ENCODE measurements at places on chromosomes 16 and 17. TPM values are rescaled to one million over a fixed set of nuclear protein-coding genes. Genes with fewer than 3 reads are reported as not detected.

GRCh38 chr17:37123941-37124820 is 175.4 kb downstream of the AATF start:
- DNase-seq, result no peak

DNA sequence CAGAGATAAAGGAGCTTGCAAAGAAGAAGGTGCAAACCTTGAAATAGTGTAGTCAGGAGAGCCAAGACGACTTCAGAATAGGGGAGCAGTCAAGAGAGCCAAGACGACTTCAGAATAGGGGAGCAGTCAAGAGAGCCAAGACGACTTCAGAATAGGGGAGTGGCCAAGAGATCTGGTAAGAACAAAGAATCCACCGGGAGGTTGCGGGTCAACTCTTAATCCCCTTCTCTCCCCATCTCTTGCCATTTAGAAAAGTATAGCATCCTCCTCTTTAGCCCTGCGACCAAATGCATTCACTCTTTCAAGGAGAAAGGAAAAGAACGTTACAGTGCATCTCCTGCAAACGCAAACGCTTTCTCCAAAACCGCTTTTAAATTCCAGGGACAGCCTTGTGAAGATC is 713 bp downstream of the KNOP1 start:
- no peak for DNase-seq

- DNase-seq, result no peak
Measured at GRCh38 chr17:77160091-77160874, 19.5 kb downstream of the SEC14L1 start.

DNA sequence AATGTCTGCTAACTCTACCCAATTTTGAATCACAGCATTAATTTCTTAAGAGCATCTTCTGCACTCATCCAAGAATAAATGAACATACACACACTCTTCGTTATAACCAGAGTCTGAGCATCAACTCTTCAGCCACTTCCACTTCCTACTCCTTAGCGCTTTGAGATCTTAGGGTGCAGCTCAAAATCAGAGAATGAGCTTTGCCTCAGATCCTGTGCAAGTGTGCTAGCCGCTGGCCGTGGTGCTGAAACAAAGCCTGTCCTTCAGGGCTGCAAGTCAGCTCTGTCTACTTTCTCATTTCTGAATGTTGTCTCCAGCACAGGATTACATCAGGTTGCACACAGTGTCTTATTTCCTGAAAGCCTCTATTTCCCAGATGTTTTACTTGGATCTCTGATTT is 165.4 kb downstream of the AIPL1 start:
- peak; percentile 11 for DNase-seq

DNA sequence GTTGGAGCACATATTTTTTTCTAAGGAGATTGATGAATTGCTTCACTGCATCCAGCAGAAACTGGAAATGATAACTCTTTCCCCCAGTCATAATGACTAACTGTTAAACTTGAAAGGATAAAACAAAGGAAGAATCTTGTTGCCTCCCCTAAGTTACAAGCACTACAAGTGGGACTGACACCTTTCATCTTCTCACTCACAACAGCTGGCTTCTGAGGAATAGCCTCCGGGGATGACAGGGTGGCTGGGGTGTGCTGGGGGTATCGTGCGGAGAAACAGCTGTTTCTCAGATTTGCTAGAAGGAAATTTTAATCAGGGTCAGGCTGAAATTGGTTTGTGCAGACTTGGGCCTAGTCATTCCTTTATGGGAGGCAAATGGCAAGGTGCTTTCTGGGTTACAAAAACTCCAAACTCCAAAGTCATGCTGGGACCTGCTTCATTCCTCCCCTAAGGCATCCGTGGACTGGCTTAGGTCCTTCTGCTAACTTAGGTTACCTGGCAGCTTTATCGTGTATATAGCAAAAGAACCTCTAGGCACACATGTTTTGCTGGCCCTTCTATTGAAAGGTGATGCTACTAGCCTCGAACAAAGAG is 557.2 kb downstream of the TOX3 start:
- no peak for DNase-seq

DNA sequence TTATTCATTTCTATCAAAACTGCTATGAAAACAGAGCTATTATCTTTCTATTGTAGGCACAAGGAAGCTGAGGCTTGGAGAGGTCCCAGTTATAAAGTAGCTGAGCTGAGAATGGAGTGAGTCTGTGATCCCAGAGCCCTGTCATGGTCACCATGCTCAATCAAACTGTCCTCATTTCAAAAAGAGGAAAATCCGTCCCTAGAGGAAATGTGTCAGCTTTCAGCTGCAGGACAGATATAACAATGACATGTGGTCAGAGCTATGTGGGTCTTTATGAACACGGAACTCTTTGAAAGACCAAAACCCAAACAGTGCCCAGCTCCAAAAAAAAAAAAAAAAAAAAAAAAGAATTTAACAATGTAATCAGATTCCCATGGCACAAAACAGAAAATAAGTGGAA is 266.1 kb downstream of the XYLT1 start:
- no peak for DNase-seq

DNA sequence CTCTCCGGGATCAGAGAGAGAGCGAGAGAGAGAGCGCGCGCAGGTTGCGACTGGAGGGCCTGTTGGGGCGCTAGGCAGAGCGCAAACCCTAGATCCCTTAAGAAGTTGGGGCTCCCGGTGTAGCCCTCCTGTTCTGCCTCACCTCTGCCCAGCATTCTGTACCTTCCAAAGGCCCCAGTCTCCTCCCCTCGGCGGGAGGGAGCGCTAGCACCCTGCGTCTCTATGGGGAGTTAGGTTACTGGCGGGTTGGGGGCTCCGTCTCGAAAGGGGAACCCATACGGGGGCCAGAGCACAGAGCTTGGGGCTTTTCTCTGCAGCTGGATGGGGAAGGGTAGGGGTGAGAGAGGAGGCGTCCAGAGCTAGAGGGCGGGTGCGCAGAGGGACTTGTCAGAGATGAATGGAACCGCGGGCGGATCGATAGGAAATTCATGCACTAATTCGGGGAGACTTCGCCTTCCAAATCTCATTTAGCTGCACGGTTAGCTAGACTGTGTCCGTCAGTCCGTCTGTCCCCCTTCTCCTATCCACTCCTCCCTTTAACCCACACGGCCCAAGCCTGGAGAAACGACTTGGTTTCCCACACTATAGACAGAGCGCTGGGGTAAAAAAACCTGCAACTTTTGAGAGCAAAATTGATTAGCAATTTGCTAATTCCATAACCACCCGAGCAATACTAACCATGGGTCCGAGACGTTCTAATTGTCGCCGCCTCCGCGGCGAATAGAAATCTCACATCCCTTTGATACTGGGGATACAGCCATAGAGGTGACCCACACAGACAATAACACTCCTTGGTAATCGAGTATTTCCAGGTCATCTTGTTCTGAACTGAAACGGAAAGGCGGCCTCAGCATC is 693 bp upstream of the HOXB4 start:
- DNase-seq, result no peak

DNA sequence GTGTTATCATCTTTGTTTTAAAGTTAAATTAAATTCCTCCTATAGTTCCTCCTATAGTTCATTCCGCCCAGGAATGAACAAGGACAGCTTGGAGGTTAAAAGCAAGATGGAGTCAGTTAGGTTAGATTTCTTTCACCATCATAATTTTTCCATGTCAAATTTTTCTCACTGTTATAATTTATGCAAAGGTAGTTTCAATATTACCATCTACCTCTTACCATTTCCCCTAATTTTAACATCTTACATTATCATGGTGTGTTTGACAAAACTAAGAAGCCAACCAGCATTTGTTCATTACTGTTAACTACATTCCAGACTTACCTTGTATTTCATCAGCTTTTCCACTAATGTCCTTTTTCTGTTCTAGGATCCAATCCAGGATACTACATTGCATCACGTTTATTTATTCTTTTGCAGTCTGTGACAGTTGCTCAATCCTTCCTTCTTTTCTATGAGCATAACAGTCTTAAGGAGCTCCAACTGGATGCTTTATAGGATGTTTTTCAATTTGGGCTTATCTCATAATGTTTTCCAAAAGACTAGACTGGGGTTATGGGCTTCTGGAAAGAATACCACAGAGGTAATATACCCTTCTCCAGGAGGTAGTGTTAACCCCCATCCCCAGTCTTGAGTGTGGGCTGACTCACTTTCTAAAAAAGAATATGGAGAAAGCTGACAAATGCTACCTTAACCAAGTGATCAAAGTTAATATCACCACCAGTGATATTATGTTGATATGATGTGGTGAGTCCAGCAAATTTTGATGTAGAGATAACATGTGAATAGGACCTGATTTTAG is 158.5 kb downstream of the PPM1E start:
- DNase-seq, result no peak

DNA sequence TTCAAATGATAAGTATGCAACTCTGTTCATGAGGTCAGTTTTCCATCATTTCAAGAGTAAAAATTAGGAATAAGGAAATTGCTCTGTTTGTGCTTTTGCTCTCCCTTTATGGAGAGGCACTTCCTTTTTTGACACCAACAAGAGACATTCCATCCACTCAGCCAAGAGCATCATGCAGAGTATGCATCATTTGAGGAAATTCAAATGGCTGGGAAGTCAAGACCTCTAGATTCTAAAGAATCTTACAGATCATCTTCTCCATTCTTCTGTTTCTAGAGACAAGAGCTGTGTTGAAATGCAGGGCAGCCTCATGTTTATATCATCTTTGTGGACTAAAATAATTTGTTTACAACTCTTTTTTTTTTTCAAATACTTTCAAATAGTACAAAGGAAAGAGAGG is 669.4 kb downstream of the CDH11 start:
- no peak for DNase-seq

GRCh38 chr17:66192378-66192687 is 400 bp upstream of the CEP112 start:
- DNase-seq, result no peak

GRCh38 chr17:44095647-44096496 is 25.3 kb downstream of the G6PC3 start:
- peak; percentile 49 for DNase-seq

The CACNG5 gene
- 0.05 TPM for total RNA-seq

The METTL2A gene
- total RNA-seq, result 12.3 TPM

The PVALEF gene
- not detected for total RNA-seq

The ARSG gene
- total RNA-seq, result 5.2 TPM

The SMPD3 gene
- 120 TPM for total RNA-seq

The ABCC12 gene
- 0.05 TPM for total RNA-seq
